ENCODE measurements at places on chromosomes 5 and 9. TPM values are rescaled to one million over a fixed set of nuclear protein-coding genes. Genes with fewer than 3 reads are reported as not detected.

- DNase-seq = no peak
Observed at GRCh38 chr9:137156567-137157375, 13.1 kb downstream of the LRRC26 start.

DNA sequence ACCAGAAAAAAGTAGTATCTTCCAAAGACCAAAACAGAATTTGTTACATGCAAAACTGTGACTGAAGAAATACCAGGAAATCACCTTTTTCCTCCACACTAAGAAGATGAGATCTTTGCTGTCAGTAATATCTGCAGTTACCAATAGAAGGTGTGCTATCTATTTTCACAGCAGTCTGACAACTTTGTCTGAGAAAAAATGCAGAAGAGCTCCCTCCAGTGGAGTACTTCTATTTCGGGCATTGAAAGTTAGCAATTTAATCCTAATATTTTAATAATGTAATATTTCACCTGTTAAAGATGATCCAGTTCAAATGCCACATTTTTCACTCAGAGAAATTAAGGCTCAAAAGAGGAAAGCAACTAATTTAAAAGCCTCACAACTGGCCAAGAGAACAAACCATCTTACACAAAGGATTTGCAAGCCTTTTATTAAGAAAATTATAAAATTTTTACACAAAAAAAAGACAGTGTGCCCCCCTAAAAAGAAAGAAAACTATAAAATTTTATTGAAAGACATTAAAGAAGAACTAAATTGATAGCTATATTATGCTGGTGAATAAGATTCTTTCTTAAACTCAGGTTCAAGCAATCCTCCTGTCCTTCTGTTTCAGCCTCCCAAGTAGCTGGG, 50.6 kb downstream of the DEPDC1B start:
- DNase-seq = no peak

DNA sequence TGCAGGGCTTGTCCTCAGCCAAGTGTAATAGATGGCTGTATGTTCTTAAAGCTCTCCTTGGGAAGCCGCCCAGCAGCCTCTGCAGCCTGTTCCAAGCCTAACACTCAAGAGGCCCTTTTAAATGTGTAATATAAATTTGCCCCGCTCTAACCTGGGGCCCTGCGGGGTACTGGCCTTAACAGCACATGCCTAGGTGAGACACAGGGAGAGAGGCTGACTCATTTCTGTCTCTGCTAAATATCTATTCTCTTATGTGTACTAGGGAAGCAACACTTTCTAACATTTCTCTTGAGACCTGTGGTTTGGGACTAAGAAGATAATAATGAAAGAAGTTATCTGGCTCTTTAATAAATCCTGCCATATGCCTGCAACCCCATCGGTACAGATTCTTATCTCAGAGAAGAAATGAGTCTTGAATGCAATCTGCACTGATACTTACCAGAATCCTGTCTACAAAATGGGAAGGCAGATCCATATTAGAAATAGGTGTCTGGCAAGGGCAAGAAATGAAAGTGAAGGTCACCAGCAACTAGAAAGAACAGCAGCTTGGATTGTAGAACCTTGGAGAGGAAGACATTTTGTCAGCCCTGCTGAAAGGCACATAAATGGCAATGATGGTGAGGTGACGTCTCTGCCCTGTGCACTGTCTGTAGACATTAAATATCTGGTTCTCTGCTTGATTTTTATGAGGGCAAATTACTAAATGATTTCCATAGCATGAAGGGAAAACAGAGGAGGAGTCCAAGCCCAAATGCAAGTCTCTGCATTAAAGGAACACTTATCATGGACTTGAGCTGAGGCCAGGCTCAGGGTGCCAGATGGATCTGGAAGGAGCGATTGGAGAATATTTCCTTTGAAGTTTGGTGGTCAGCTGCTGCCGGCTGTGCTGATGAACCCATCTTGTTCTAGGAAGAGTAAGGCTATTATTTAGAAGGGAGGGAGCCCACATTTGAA, 14.5 kb upstream of the TGFBI start:
- DNase-seq = no peak

DNA sequence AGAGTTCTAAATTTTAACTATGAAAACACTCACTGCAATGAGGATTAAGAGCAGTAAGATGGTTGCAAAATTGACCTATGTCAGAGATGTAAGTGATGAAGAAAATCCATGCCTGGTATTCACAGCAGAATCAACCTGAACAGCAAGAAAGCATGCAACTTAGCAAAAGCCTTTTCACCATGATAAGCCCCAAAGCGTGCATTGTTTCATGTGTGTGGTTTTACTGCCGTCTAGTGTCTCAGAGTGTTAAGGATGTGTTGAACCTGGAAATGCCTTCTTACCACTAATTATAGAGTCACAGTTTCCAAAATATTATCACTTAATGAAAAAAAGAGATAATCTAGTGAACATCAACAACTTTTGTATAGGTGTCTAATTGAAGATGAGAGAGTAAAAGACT, 415.2 kb upstream of the TRPC7 start:
- DNase-seq = no peak

GRCh38 chr5:160497878-160498277, 76.2 kb downstream of the PTTG1 start:
- DNase-seq = no peak

- no peak for DNase-seq
Observed at GRCh38 chr5:14284392-14285148, 141.4 kb downstream of the TRIO start.

- no peak for DNase-seq
Observed at GRCh38 chr5:1510151-1510561, 13.6 kb downstream of the LPCAT1 start.

DNA sequence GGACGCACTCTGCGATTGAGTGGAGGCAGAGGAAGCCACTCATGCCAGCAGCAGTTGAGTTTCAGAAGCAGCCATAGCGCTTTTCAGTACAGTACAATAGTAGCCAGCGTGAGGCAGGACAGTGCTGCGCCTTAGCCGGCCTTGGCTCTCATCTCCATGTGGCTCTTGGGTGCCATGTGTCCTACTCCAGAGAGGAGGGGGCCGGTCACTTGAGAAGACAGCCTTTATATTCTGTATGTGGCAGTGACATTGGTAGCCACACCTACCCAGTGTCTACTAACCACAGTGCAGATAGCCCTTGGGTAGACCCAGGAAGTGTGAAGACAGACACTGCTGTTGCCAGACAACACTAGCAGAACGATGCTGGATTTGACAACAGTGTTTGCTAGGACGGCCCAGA, 42.3 kb downstream of the FAM78A start:
- DNase-seq = no peak

The SYK gene
- total RNA-seq = 11.2 TPM

The FRRS1L gene
- 0.33 TPM for total RNA-seq

The BTNL8 gene
- total RNA-seq = not detected
